ENCODE measurements at places on chromosomes 13 and 19. TPM values are rescaled to one million over a fixed set of nuclear protein-coding genes. Genes with fewer than 3 reads are reported as not detected.

SWSAP1 gene
- 2.6 TPM for total RNA-seq

ATXN8OS gene
- 1.5 TPM for total RNA-seq

CGB5 gene
- 1.4 TPM for total RNA-seq

ITM2B gene
- total RNA-seq, result 469 TPM

IL27RA gene
- 4.1 TPM for total RNA-seq

Data from spinal cord (tissue), 10 donors.